Activated CD4-positive, alpha-beta T cell treated with anti-CD3 and anti-CD28 coated beads for 36 hours (primary cell): ENCODE measurements at places on chromosomes 4 and X. TPM values are rescaled to one million over a fixed set of nuclear protein-coding genes. Genes with fewer than 3 reads are reported as not detected.

The RAB39B gene
- 16.4 TPM for total RNA-seq

- no peak for DNase-seq
Measured at GRCh38 chr4:19216476-19216875, 1035.2 kb upstream of the SLIT2 start.

DNA sequence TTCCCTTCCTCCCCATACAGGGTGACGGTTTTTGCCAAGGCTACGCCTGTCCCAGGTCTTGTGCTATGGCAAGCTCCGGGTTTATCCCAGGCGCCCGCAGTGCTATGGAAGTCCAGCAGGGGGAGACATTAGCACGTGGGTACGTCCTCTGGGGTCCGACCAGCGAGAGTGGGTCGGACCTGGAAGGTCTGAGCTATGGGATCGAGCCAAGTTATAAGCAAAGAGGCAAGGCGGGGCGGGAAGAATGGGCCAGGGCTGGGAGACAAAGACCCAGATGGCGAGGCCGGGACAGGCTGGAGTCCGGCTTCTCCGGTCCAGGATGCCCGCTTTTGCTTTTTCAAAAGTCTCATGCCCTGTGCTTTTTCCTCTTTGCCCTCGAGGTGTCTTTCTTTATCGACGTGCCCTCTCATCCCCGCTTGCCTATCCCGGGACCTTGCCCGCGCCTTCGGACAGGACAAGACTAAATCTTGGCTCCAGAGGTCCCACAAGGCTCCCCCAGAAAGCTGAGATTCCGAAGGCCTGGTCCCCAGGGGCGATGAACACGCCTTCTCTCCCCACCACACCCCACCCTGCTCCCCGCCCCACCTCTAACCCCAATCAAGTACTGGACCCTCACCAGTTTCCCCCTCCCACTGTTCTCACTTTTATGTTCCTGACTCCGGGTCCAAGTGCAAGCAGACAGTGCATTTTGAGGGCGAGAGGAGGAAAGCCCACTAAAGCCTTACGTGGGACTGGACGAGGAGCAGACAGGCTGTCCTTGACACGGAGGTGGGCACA is 785 bp upstream of the EFNB1 start:
- DNase-seq = peak; percentile 84

DNA sequence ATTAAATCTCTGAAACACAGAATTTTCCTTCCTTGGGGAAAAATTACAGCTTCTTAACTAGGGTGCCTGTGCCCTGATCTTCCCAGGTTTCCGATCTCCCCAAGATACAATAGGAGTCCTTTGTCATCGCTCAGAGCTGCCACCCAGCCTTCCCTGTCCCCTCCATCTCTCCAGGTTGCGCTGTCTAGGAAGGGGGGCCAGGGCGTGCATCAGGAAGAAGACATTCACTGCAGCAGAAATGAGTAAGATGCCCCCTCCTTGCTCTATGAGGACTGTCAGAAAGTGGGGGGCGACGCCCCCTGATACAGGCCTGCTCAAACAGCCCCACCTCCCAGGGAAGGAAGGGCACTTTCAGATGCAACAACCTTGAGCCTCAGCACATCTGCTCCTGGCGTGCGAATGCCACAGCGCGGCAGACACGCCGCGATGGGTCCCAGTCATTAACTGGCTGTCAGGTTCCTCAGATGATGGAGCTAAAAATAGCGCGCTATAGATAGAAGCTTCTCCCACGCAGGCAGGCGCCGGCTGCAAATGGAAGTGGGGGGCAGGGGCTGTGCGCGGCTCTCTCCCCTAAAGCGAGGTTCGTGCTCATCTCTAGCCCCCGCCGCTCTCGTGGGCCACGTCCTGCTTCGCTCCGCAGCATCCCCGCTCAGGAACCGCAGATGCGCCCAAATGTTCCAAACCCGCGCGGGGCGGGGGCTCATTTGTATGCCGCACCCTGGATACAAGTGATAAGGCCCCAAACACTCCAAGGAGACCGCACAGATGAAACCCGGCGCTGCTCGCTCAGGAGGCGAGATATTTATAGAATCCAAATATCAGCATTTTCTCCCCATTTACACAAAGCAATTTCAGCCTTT is 57.6 kb upstream of the LGI2 start:
- DNase-seq = peak; percentile 43

GRCh38 chr4:152678841-152679240 is 956 bp downstream of the TMEM154 start:
- DNase-seq = no peak

DNA sequence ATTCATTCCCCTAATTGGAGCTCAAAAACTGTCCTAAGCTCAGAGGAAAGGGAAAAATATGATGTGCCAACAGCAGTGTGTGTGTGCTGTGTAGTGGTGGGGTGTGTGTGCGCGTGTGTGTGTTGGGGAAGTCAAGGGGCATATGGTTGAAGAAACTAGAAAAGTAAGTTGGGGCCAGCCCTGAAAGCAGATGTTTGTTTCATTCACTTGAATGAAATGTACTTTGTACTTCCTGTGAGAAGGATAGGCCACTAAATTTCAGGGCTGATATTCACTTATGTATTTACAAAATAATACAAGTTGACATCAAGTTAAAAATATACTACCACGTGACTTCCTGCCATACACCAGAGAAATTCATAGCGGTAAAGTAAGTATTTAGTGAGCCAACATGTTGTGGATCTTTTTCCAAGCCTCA is 151.3 kb upstream of the JADE1 start:
- DNase-seq = no peak

- DNase-seq = no peak
Measured at GRCh38 chr4:184067931-184068554, 149.6 kb downstream of the ENPP6 start.
